ENCODE measurements at places on chromosomes 6 and 20. TPM values are rescaled to one million over a fixed set of nuclear protein-coding genes. Genes with fewer than 3 reads are reported as not detected.

MPIG6B gene
- not detected for total RNA-seq

SIRPB1 gene
- total RNA-seq, result not detected

GRCh38 chr6:30490026-30490876 lies 942 bp downstream of the HLA-E start:
- no peak for DNase-seq

DNA sequence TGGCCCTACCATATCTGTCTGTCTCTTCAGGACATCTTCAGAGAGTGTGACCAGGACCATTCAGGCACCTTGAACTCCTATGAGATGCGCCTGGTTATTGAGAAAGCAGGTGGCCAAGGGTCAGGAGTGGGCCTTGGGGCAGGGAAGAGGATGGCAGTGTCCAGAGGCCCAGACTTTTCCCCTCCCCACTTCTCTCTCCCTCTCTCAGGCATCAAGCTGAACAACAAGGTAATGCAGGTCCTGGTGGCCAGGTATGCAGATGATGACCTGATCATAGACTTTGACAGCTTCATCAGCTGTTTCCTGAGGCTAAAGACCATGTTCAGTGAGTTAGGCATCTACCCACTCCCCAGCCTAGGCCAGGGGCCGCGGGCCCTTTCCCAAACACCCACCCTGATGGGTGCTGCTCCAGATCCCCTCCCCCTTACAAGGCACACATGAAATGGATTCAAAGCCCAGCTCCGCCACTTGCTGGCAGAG lies 24.3 kb downstream of the CAPN11 start:
- no peak for DNase-seq

GRCh38 chr6:153997221-153997620 lies 41.8 kb upstream of the OPRM1 start:
- DNase-seq, result no peak

GRCh38 chr20:31927627-31928159 lies 24.2 kb downstream of the PDRG1 start:
- DNase-seq, result no peak

GRCh38 chr6:35454391-35455110 lies 2.4 kb downstream of the FANCE start:
- no peak for DNase-seq

DNA sequence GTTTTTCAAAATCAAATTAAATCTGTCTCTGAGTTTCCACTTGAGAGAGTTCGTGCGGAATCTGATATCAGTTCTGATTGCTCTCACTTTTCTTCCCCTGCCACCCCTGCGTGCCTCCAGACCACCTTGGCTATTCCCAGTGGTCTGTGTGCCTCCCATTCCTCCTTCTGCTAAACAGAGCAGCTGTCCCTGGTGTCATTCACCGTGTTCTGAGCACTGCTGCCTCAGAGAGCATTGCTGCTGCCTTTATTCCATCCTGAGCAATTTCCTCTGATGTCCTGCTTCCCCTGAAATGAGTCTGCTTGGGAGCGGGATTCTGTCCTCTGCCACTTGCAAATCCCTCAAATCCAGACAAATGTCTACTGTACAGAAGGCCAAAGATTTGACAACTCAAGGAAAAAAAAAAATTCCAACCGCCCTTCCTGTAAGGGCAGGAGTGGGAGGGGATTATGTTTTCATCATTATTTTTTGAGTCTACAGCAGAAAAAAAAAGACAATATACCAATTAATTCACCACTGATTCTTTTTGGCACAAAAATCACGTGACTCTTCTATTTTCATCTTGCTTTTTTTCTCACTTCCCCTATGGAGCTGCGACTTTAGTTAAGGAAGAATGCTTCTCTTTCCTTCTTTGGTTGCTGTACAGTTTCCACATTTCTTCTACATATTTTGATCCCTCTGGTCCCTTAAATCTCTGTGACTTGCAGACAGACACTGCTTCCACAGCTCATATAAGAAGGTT lies 833.0 kb downstream of the EPHA7 start:
- no peak for DNase-seq

GRCh38 chr6:90790058-90790457 lies 203.2 kb upstream of the MAP3K7 start:
- peak; percentile 0 for DNase-seq

- DNase-seq, result peak; percentile 82
Measured at GRCh38 chr20:38789503-38790199, 15.8 kb upstream of the PPP1R16B start.

DNA sequence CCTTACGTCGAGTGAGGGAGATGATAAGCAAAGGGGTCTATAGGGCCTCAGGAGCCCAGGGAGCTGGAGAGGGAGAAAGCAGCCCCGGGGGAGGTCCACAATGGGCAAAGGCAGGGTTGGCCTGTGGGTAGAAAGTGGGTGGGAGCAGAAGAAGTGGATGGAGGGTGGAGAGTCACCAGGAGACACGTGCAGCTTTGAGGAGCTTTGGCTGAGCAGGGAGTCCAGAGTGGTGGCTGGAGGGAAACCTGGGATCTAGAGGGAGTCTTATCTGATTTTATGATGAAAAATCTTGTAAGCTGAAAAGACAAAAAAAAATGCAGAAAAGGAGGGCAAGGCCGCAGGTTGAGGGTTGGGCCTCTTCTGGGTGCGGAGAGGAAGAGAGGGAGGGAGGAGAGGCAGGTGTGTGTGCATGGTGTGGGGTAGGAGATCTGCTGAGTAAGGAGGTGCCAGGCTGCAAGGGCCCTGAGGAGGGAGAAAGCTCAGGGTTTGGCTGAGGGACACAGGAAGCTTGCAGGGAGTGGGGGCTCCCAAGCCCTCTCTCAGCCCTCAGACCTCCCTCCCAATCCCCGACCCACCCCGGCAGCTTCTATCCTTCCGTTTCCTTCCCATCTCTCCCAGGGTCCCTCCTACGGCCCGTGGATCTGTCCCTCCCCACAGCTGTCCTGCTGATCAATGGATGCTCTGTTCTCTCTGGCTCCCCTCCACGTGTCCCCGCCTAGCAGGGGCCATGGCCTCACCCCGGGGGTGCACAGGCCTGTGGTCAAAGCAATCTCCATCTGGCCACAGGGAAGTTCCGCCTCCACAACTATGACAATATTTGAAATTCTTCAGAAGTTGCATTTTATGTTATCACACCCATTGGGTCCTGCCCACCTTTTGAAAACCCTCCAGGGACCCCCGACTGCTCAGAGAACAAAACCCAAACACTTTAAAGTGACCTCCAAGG lies 17.1 kb upstream of the BPI start:
- DNase-seq, result no peak

DNA sequence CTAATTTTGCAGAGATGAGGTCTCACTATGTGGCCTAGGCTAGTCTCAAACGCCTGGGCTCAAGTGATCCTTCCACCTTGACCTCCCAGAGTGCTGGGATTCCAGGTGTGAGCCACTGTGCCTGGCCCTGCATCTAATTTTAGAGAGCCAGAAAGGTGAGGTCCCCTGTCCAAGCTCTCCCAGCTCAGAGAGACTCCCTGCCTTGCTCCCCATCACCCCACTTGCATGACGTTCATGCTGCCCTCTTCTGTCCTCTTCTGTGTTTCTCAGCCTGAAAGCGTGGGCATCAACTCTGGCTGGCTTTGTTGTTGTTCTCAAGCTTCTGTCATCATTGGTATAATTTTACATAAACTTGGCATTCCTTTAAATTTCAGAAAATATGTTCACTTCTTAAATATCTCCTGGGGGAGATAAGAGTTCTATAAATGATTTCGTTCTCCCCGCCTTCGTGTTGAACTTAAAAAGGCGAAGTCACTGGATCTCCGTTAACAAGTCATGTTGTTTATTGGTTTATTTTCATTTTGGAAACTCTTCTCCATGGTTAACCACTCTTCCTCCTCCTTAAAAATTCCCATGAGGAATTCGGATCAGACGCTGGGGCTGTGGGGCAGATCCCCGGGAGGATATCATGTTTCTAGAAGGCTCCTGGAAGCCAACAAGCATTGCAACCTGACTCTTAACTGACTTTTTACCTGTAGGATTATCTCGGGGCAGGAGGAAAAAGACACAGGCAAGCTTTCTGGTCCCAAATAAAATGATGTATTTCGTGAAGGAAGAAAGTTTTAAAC lies 13.2 kb upstream of the PARD6B start:
- DNase-seq, result no peak

- DNase-seq, result no peak
Measured at GRCh38 chr20:40633123-40633850, 55.7 kb downstream of the MAFB start.

- no peak for DNase-seq
Measured at GRCh38 chr6:168179133-168179532, 100.1 kb upstream of the FRMD1 start.

Data from HFFc6 (cell line).